ENCODE measurements at places on chromosomes 7 and 10.

GRCh38 chr7:53315981-53316380 is 280.5 kb downstream of the POM121L12 start:
- DNase-seq, result no peak

GRCh38 chr10:102675666-102676533 is 31.6 kb downstream of the TRIM8 start:
- DNase-seq, result no peak

DNA sequence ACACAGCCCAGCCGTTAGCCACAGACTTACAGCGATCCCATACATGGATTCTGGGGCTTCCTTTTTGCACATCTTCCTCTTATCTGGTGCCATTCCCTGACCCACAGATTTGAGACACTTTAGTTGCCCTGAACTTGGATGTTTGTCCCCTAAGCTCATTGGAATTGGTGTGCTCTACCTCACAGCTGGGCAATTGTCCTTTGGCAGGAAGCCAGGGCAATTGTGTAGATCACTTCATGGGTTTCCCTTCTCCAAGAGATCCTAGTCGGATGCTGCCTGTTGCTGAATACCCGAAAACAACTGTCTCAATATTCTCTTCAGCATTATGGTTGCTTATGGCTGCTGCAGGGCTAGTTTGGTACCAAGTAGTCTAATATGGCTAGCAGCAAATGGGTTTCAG is 470.7 kb upstream of the MKI67 start:
- DNase-seq, result no peak

DNA sequence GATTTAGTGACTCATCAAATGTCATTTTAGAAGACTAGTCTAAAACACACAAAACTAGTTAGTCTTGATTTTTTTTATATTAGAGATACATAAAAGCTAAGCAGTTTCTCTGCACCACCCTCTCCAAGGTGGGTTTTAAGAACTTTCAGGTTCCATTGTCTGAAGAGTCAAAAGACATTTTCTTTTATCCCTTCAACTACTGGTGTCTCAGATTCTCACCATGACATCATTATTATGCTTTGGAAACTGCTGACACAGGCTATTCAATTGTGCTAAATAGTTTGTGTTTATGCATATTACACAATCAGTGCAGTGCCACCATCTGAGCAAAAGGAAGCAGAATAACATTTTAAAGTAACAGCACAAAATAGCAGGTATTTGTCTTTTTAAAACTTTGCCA is 52.2 kb downstream of the IGF2BP3 start:
- no peak for DNase-seq

- DNase-seq, result peak; percentile 73
Measured at GRCh38 chr7:129952086-129952652, 591 bp downstream of the UBE2H start.

- DNase-seq, result no peak
Measured at GRCh38 chr7:47458057-47458456, 123.9 kb downstream of the TNS3 start.

DNA sequence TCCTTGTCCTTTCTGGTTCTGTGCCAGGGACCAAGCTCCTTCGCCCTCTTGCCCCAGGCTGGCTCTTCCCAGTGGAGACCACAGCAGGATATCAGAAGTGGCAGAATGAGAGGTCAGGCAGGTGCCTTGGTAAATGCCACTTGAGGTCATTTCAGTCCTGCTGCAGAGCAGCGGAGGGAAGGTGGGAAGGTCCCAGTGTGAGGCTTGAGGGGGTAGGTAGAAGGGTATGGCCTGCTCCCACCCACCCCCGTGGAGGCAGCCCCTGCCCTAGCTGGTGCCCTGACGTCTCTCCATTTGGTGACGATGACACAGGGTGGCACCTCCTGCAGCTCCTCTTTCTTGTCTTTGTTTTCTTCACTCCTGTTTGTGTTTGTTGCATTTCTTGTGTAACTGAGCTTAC is 538.8 kb downstream of the TCERG1L start:
- no peak for DNase-seq

DNA sequence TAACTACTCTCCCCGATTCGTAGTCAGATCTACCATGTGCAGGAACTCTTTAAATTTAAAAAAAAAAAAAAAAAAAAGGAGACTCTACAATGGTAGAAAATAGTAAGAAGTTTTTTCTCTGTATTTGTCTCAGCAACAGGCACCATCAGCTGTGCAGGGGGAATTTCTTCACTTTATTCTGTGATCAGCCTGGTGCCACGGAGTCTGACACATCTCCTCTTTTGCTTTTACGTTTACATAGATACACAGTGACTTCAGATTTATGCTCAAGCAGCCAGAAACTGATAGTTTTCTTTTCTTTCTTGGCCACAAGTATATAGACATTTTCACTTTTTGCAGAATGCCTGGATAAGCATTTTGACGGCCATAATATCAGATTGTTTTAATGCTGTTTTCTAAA is 190.6 kb upstream of the AKR1E2 start:
- no peak for DNase-seq

- DNase-seq, result no peak
Measured at GRCh38 chr7:140734096-140734495, 37.6 kb downstream of the NDUFB2 start.

GRCh38 chr7:44463169-44463808 is 27.2 kb downstream of the NUDCD3 start:
- DNase-seq, result peak; percentile 15

GRCh38 chr10:76883596-76883995 is 754.0 kb downstream of the KCNMA1 start:
- no peak for DNase-seq

DNA sequence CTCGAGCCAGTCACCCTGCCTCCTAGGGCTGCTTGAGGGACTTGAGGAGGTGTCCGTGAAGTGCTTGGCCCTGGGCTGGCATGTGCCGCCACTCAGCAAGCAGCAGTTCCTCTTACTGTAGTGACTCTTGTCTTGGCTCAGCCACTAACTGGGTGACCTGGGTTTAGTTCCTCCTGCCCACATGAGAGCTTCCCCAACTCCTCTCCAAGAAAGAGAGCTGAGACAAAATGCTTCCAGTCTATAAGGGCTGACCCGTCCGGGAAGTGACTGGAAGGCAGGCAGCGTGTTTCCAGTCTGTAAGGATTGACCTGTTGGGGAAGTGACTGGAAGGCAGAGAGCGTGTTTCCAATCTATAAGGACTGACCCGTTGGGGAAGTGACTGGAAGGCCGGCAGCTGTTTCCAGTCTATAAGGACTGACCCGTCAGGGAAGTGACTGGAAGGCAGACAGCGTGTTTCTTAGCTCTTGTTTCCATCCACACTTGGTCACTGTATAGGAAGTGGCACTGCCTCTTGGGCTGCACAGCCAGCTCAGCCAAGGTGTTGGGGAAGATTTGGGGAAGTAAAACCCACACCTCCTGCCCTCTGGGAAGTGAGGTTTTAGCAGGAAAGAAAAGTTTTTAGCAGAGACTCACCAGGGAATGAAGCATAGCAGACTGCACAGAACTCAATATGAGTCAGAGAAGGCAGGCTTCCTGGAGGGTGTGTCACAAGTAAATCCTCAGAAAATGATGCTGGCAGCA is 53.3 kb upstream of the PPIF start:
- DNase-seq, result peak; percentile 16

- DNase-seq, result no peak
Measured at GRCh38 chr7:7909376-7909775, 59.2 kb upstream of the GLCCI1 start.

DNA sequence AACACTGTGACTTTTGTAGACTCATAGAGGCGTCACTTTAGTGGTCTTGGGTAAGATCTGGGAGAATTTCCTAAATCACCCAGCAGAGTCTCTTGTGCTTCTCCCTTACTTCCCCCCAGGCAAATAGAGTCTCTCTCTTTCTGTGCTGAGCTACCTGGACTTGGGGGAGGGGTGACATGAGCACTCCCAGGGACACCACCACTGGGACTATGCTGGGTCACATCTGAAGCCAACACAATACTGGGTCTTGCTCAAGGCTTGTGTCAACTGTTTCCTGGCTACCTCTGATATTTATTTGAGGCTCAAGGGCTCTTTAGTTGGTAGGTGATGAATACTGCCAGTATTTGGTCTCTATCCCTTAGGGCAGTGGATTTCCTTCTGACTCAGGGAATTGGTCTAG is 214.6 kb upstream of the TPK1 start:
- no peak for DNase-seq

- no peak for DNase-seq
Measured at GRCh38 chr10:15579605-15580004, 140.1 kb downstream of the ITGA8 start.

DNA sequence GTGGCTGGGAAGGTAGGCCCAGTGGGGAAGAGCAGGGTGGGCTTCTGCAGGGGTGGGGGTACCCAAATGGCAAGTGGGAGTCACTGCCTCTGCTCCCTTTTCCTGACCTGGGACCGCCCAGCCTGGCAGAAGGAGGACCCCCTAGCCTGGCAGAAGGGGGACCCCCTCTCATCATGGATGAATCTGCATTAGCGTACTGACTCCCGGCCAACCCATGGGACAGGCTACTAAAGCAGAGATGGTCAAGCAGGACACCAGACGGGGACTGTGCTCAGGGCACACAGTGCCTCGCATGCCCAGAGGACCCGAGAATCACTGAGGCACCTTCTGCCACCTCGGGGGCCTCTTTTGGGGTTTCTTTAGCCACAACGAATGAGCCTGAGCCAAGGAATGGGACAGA is 577.5 kb downstream of the GLRX3 start:
- DNase-seq, result no peak

DNA sequence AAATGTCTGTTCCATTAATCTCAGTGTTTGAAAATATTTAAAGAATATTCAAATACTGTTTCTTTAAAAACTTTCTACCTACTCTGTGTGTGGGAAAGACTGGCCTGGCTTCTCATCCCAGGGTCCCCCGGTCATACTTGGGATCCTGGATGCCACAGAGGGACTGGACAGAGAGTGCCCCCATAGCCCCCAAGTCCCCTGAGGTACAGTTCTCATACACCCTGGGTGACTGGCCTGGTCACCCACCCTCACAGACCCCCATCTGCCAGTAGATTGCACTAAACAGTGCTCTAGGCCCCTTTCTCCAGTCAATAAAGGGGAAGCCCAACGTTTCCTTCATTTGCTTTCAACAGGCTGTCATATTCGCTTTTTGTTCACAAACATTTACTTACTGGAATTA is 3.0 kb downstream of the TMEM273 start:
- no peak for DNase-seq

DNA sequence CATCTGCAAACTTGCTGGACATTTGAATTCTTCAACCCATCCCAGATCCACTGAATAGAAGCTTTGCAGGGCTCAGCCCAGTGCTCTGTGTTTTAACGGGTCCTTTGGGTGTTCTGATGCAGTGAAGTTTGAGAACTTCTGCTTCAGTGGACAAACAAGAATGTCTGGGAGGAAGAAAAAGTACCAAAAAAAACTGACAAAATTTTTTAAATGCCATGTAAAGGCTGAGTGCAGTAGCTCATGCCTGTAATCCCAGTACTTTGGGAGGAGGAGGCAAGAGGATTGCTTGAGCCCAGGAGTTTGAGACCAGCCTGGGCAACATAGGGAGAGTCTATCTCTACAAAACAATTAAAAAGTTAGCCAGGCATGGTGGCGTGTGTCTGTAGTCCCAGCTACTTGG is 51.8 kb upstream of the FRMD4A start:
- DNase-seq, result no peak

- peak; percentile 68 for DNase-seq
Measured at GRCh38 chr10:87656431-87657072, 3.1 kb upstream of the PAPSS2 start.

- no peak for DNase-seq
Measured at GRCh38 chr7:144771174-144771573, 64.7 kb downstream of the TPK1 start.

- DNase-seq, result no peak
Measured at GRCh38 chr10:105253515-105254212, 612.6 kb downstream of the SORCS3 start.

DNA sequence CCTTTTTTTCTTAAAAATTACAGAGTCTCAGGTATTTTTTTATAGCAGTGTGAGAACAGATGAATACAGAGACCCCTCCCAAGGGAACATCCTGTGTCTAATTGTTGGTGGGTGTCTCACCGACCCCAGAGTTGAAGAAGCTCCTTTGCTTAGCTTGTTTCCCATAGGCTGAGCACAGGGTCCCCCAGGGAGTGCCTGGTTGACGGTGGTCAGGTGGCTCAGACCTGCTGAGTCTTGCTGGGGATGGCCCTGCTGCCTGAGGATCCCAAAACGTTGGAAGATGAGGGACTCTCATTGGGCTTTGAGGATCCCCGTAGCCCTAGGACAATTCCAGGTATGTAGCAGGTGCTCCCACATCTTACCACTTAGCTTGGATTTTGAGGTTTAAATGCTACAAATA is 19.5 kb downstream of the SCART1 start:
- no peak for DNase-seq

Measured in erythroblast (primary cell).